Activated CD8-positive, alpha-beta memory T cell treated with anti-CD3 and anti-CD28 coated beads, Interleukin-2, amount 50 U/mL, for 4 hours (primary cell): ENCODE measurements at places on chromosomes 1 and 21.

- no peak for DNase-seq
These were observed 3.9 kb downstream of the PLA2G2D start for GRCh38 chr1:20115479-20115878.

DNA sequence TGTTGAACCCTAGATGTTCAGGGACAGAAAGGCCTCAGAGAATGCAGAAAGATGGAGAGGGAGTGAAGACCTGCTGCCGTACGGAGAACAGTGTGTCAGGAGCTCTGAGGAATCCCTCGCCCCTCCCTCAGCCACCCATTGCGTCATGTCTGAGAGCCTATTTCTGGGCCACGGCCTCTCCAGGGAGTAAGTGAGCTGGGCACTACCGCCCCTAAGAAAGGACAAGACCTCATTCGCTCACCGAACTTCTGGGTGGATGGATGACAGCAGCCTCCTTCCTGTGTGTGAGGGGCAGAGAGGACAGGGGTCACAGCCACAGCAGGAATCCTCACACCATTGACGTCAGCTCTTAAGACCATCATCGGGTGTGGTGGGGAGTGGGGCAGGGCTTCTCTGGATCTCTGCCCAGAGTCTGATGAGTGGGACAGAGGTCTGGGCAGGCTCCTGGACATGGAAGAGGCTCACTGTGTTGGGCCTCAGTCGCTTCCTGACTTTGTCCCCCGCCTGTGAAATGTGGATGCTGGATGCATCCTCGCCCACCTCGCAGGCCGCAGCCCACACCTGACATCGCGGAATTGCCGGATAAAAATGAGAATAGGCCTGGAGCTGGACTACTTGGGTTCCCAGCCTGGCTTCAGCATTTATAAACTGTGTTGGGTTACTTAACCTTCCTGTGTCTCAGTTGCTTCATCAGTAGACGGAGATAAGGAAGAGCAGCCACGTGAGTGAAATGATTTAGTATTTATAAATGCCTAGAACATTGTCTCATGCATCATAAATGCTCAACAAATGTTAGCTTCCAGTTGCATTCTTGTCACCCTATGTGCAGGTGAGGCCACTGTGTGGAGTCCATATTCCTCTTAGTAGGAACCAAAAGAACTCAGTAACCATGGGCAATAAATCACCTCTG is 238.6 kb downstream of the TRABD2B start:
- no peak for DNase-seq

GRCh38 chr1:40401473-40402201 is 28.1 kb downstream of the SMAP2 start:
- no peak for DNase-seq

DNA sequence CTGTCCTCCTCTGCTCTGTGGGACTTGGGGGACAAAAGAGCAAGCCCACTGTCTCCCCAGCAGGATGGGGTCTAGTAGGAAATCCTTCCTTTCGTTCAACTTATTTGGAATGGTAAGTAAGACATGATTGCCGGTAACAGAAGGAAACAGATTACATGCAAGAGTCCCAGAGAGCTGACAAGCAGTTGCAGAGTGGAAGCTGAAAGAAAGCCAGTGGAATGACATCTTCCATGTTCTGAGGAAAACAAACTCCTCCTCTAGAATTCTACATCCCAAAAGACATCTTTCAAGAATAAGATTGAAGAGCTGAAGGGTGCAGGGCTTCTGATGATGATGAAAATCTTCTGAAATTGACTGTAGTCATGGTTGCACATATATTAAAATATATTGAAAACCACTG is 619.4 kb downstream of the KIF26B start:
- no peak for DNase-seq

- no peak for DNase-seq
These were observed 121.3 kb downstream of the CDC7 start for GRCh38 chr1:91621907-91622306.

DNA sequence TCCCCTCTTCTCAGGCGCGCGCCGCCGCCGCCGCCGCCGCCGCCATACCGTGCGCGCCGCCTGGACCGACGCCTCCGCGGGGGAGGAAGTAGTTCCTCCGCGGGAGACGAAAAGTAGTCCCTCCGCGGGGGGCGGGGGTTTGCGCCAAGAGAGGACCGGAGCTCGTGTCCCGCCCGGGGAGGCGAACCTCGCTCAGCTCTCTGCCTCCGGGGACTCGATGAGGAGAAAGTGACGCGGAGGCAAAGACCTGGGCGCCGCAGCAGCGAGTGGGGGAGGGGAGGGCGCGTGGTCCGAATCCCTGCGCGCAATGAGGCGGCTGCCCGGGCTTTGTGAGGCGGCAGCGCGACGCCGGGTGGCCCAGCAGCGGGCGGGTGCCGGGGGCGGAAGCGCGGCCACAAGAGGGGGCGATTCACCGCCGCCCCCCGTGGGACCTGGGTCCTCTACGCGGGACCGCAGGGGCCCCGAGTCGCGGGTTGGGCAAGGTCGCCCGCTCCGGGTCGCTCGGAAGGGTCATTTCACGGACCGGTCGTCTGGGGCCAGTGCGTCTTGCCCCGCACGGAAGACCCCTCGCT is at the start of gene BRWD1:
TSS of gene BRWD1 (minus strand) at position 62 of the 572 bp plus-strand sequence. CDS start 141 bp downstream, outside the sequence.
- peak; percentile 77 for DNase-seq

- DNase-seq, result no peak
These were observed 32.9 kb downstream of the PBX1 start for GRCh38 chr1:164591858-164592257.

DNA sequence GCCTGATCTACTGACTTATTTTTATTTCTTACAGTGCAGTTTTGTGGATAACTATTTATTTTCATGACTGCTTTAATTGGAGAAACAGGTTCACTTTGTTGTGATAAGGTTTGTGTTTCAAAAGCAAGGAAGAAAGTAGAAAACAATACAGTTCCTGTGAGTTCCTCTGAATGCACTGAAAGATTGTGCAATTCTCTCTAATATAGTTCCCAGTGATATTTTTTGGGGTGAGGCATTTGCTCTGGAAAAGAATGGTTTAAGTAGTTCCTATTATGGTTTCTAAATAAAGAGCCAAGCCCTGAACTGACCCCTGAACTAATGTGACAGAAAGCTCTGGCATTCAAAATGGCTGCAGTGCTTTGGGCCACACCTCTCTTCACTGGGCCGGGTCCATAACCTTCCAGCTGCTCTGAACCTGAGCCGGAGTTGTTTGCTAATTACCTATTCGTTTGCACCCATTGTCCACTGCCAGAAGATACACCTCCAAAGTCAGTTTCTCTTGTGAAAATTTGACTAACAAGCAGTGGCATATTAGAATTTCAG is 56.6 kb upstream of the VTCN1 start:
- DNase-seq, result no peak

- no peak for DNase-seq
These were observed 2.6 kb downstream of the HFM1 start for GRCh38 chr1:91402023-91402422.

DNA sequence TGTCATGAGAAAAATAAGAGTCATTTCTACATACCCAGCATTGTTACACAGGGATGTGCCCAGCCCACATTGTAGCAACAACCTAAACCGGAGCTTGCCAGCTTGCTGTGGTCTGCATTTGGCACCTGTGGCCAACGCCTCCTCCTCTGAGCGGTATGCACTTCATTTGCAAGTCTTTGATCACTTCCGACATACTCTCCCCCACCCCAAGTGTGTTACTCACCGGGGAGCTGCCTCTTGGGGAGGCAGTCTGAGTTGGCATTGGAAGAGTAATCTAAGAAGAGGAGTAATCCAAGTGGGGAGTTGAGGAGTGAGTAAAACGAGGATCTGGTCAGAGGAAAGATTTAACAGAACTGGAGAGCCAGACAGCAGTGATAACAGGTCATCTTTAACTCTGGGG is 3.8 kb downstream of the BCL9 start:
- peak; percentile 84 for DNase-seq

- no peak for DNase-seq
These were observed 456 bp downstream of the COL8A2 start for GRCh38 chr1:36124404-36125128.

DNA sequence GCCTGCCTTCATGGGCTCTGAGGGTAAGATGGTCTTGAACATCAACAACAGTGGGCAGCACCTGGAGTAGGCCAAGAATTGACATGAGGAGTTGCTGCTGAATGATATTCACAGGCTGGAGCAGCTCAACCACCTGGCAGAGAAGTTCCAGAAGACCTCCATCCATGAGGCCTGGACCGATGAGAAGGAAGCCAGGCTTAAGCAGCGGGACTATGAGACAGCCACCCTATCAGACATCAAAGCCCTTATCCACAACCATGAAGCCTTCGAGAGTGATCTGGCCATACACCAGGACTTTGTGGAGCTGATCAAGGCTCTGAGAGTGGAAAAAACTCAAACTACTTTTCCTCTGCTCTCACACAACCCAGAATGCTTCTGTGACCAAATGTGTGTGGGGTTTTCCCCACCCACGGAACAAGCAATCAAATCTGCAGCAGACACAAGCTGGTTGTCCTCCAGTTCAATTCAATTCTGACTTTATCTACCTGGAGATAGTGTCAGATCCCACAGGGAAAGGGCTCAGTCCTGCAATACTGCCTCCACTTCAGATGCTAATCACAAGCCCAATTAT is 12.1 kb upstream of the EPHA10 start:
- no peak for DNase-seq

- DNase-seq, result no peak
These were observed 25.8 kb upstream of the BCAS2 start for GRCh38 chr1:114607223-114607622.

DNA sequence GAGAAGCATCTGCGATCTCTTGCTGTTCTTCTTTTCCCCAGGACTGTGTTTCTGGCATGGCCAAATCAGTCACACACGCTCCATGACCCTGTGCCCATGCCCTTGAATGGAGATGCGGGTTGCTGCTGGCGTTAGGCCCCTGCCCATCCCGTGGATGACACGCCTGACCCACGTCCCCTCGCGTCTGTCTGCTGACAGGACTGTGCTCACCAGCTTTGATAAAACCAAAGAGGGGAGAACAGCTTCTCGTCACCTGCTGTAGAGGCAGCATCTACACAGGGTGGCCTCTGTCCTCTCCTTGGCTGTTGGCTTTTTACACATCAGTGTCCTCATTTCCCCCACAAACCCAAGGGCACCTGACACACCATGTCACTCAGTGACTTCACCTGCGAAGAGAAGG is 6.9 kb downstream of the MT1HL1 start:
- no peak for DNase-seq

- no peak for DNase-seq
These were observed 522.9 kb downstream of the LRRIQ3 start for GRCh38 chr1:73674945-73675561.

DNA sequence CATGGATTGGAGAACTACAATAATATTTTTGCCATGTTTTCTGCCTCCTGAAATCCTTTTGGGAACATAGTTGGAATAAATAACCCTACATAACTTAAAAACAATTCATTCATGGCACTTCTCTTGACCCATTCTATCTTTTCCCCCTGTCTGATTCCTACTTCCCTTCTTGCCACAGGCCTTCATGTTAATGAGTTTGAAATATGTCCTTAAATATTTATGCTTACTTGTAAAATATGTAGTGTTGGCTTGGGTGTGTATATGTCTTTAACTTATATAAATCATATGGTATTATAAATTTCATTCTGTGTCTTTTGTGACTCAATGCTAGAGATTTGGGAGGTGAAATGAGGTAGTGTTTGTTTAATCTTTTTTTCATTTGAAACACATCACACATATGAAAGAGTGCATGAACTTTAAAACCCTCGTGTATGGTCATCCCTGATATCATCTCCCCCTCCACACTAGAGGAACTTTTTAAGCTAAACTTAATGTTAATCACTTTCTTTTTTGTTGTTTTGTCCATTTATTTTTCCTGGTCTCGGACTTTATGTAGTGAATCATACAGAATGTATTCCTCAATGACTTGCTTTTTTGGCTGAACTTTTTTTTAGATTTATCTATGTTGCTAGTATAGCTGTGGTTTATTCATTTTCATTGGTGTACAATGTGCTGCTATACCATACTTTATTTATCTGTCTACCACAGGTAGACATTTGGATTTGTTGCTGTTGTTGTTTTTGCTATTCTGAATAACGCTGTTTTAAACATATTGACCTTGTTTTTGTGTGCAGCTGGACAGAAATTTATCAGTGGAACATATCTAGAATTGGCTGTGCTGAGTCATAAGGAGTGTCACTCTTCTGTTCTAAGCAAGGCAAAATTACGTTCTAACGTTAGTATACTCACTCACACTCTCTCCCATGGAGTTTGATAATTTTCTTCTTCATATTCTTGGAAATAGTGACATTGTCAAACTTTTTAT is 441.6 kb downstream of the PLPP3 start:
- no peak for DNase-seq

GRCh38 chr1:151001602-151002001 is 5.1 kb downstream of the MINDY1 start:
- no peak for DNase-seq

GRCh38 chr1:32886004-32886827 is at the start of gene HPCA:
Gene HPCA, plus strand, starts transcription at chr1:32886491. Its CDS starts 2,408 bp downstream, at chr1:32888899.
- no peak for DNase-seq

DNA sequence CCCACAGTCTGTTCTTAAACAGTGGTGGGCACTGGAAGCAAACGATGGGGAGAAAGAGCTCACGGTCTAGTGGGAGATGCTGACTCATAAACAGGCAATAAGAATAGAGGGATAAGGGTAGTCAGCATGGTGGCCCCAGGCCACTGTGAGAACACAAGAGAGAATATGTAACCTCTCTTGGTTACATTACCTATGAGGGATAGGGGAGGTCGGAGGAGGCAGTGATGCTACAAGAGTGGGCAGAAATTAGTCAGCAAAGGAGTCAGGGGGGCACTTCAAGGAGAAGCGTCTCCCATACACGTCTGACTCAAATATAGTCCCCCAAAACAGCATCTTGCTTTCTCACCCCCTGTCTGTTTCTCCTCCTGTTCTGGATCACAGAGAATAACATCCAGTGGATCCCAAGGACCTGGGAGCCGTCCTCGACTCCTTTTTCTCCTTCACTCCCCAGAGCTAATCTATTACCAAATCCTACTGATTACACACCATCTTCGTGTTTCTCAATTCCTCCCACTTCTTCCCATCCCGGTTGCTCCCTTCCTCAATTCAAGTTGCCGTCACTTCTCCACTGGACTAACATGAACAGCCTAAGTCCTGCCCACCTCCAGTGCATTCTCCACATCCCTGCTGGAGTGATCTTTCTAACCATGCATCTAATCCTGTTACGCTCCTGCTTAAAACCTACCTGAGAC is 2.1 kb downstream of the SLAMF8 start:
- no peak for DNase-seq

- no peak for DNase-seq
These were observed 1.0 kb downstream of the CORT start for GRCh38 chr1:10450836-10451235.

DNA sequence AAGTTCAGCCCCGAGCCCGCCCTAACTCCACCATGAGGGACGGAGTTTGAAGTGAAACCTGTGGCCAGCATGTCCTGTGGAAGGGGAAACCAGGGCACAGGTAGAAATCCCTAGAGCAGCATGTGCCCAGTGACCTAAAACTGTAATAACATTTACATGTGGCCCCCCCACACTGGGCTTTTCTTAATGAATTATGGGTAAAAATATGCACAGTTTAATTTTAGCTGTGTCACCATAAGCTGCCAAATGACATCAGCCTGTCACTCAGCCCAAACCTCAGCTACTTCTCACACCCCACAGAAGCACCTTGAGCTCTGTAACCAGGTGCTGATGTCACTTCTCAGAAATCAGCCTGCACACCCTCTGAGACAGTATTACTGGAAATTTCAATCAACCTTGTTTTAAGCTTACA is 50.0 kb upstream of the SLC19A1 start:
- peak; percentile 71 for DNase-seq

- no peak for DNase-seq
These were observed 170.8 kb downstream of the ADSS2 start for GRCh38 chr1:244280859-244281258.
